ENCODE measurements at places on chromosomes 3 and 15. TPM values are rescaled to one million over a fixed set of nuclear protein-coding genes. Genes with fewer than 3 reads are reported as not detected.

Gene GPR149
- not detected for total RNA-seq

Gene CLDN16
- not detected for total RNA-seq

Gene GNAT1
- not detected for total RNA-seq

Gene CHRNA7
- 3.4 TPM for total RNA-seq

Gene FES
- total RNA-seq = 27.5 TPM

Gene MASP1
- 5.4 TPM for total RNA-seq

Gene SLC22A14
- not detected for total RNA-seq

Gene C2CD4A
- total RNA-seq = not detected

Gene RPL39L
- total RNA-seq = 7.5 TPM

Gene FSD2
- not detected for total RNA-seq

Gene CNTN4
- 2.8 TPM for total RNA-seq

Gene GPR62
- 0.25 TPM for total RNA-seq

Gene PPM1L
- 10.5 TPM for total RNA-seq

- no peak for DNase-seq
These were observed 11.5 kb upstream of the LMCD1 start for GRCh38 chr3:8490079-8490552.

- no peak for DNase-seq
These were observed 106.0 kb upstream of the LINGO1 start for GRCh38 chr15:77738441-77739302.

GRCh38 chr15:79051029-79051428, 39.6 kb downstream of the RASGRF1 start:
- DNase-seq = no peak

GRCh38 chr3:27431116-27431515, 53.1 kb downstream of the SLC4A7 start:
- DNase-seq = no peak

GRCh38 chr3:124363476-124363875, 366.8 kb upstream of the UMPS start:
- DNase-seq = no peak

- DNase-seq = no peak
These were observed 39.3 kb downstream of the FGF7 start for GRCh38 chr15:49462232-49462844.

- no peak for DNase-seq
These were observed 165.0 kb downstream of the FRMD5 start for GRCh38 chr15:44029940-44030568.

- DNase-seq = no peak
These were observed 65.5 kb upstream of the NR2F2 start for GRCh38 chr15:96264801-96265515.

GRCh38 chr3:107409365-107409764, 32.1 kb downstream of the CCDC54 start:
- DNase-seq = no peak

- DNase-seq = no peak
These were observed 15.6 kb downstream of the CPA3 start for GRCh38 chr3:148880681-148881080.

- no peak for DNase-seq
These were observed 332.3 kb downstream of the THSD4 start for GRCh38 chr15:71447328-71448250.

DNA sequence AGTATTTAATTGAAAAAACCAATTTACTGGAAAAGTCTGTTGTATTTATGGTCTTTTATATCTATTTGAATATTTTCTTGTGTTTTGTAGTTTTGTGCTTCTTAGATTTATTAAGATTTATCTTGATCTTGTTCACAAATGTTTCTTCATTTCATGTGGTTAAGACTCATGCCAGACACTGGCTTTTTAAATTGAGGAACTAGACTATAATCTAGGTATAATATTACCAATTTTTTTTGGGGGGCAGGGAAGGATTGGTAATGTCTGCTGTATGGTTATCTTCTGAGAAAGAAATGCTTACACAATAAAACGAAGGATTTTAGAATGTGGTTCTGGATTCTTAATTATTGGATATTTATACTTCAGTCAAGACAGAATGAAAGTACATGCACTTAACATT, 24.9 kb downstream of the AP4E1 start:
- DNase-seq = no peak

DNA sequence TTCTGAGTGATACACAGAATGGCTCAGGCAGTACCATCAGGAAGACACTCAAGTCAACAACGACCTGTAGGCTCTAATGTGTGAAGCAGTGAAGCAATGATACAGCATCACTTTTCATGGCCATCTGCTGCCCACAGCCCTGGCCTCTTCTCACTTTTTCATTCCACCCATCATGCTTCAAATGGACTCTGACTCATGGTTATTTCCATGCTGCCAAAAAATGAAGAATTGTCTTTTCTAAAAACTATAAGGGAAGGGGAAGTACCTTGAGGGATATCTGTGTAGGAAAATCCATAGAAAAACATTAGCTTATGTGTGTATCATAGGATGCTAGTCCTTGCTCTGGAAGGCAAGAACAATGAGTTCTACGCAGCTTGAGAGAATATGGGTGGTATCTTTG, 11.5 kb downstream of the HGD start:
- no peak for DNase-seq

- DNase-seq = no peak
These were observed 1441.5 kb downstream of the OTOL1 start for GRCh38 chr3:162938083-162938482.

- no peak for DNase-seq
These were observed 422.0 kb downstream of the SOX2 start for GRCh38 chr3:182133752-182134151.

- DNase-seq = no peak
These were observed 522.5 kb upstream of the AGTR1 start for GRCh38 chr3:148175214-148175613.

- DNase-seq = no peak
These were observed 122.6 kb upstream of the CCNL1 start for GRCh38 chr3:157282261-157283191.

- no peak for DNase-seq
These were observed 5.3 kb downstream of the LRRC15 start for GRCh38 chr3:194364314-194364651.

- no peak for DNase-seq
These were observed 61.9 kb upstream of the CDAN1 start for GRCh38 chr15:42798802-42799201.

- DNase-seq = no peak
These were observed 38.9 kb downstream of the MDFIC2 start for GRCh38 chr3:70273492-70273891.

DNA sequence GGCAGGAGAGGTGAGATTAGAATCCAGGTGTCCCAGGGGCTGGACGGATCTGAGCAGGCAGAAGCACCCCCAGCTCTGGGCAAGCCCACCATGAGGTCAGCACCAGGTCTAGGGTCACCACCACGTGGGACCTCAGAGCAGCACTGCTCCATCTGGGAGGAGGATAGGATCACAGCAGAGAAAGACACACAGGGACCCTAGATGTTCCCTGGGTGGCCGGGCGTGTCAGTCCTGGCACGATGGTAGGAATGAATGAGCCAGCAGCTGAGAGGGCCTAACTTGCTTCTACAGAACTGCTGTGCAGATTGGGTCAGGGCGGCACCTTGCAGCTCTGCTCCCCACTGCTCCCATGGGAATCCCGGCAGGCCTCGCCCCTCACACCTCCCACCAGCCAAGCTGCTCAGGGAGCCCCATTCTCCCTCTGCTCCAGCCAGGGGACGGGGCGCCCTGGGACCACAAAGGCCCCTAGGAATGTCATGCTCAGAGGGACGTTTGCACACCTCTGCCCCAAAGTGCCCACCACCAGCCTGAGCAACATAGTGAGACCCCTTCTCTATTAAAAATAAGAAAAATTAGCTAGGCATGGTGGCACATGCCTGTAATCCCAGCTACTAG, 66.3 kb downstream of the ZNF445 start:
- no peak for DNase-seq

DNA sequence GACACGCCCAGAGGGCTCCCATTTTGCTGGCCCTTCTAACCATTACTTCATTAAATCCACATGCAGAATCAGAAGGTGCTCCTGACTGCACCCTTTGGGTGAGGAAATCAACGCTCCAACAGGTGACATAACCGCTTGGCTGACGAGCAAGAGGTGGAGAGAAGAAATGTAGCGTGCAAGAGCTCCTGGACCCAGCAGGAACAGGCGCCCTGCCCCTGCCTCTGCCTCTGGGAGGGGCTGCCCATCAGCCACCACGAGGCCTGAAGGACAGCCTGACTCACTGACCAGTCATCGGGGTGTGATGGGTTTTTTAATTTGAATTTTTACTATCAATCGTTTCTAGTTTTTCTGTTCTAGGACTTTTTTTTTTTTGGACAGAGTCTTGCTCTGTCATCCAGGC, 218.2 kb downstream of the ADAMTS17 start:
- no peak for DNase-seq

DNA sequence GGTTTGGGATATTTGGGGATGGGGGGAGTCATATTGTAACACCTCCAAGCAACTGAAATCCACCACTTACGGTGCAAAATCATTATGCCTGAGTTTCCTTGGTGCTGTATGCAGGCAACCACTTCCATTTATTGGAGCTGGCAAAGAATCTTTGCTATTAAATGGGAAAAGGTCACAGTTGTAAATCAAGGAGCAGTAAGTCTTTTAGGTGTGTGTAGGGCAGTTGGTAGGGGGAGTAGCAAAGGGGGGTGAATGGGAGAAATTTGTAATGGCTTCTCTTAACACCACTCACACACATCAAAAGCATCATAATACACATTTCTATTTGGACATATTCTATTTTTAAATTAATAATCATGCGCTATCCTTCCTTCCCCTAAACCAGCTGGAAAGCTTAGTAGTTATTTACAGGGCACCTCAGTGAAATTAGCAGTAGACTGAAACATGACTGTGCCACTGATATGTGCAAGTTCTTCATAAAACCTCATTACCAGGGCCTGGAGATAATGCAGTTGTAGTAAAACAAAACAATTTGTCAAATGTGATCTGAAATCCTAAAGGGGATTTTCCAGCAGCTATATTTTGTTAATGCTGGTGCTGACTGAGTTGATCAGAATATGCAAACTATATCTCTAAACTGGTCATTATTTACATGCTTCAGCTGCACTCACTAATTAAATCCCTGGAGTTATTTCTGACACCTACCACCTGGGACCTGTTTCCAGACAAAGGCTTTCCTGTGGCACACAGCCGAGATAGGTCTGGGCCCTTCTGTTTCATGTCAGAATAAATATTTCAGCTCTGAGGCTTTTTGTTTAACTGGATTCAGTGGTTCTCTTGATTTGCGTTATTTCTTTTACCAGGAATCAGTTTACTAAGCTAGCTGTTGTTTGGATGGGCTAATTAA, 90.1 kb downstream of the B3GALNT1 start:
- no peak for DNase-seq

GRCh38 chr3:50392101-50392715, 32.9 kb upstream of the TMEM115 start:
- DNase-seq = no peak

- DNase-seq = no peak
These were observed 53.5 kb downstream of the TLNRD1 start for GRCh38 chr15:81054236-81054635.

GRCh38 chr3:45605534-45605933, 11.0 kb downstream of the LIMD1 start:
- no peak for DNase-seq

GRCh38 chr3:157414861-157415260, 21.8 kb upstream of the PTX3 start:
- DNase-seq = no peak

DNA sequence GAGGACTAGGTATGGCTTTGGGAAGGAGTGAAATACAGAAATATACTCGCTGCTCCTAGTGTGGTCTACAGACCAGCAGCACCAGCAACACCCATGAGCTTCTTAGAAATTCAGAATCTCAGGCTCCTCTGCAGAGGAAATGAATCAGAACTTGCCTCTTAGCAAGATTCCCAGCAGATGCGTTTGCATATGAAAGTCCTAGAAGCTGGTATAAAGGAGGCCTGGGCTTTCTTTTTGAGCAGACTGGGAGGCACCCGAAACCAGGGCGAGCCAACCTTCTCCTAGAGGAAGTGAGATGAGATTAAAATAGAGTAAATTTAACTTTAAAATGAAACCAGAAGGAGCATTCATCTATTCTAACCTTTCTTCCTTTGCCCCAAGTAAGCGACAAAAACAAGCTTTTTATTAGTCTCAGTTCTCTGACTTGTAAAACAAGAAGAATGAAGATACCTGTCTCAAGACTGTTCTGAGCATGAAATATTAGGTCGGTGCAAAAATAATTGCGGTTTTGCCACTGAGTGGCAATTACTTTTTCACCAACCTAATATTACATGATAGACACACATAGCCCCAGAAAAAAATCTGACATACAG, 140.0 kb downstream of the PDZRN3 start:
- no peak for DNase-seq

DNA sequence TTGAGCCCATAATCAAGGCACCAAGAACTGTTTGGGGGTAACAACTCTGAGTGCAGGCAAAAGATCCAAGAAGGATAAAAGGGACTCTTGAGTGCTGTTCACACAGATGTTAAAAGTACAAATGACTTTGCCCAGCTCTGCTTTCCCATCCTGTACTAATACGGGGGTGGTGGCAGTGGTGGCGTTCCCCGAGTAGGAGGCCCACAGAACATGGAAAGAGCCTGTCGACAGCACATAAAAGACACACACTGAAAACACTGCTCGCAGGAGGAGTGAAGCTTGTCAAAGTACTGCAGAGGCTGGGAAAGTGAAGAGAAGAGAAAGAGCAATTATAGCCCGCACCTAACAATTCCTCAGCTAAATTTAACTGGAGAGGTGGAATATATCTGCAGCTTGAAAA, 40.9 kb downstream of the HACD2 start:
- DNase-seq = no peak

DNA sequence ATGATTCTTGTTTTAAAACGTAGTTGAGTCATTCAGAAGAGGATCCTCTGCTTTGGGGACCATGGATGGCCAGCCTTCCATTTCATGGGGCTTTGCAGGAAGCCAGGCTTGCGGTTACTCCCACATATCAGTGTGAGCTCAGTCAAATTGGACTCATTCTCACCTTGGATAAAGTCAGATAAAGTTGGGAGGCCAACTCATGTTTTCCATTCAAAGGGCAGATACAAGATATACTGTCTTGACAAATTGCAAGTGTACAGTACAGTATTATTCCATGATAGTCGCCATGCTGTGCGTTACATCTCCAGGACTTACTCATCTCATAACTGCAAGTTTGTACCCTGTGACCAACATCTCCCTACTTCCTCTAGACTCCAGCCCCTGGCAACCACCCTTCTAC, 25.5 kb upstream of the B3GNT5 start:
- no peak for DNase-seq

DNA sequence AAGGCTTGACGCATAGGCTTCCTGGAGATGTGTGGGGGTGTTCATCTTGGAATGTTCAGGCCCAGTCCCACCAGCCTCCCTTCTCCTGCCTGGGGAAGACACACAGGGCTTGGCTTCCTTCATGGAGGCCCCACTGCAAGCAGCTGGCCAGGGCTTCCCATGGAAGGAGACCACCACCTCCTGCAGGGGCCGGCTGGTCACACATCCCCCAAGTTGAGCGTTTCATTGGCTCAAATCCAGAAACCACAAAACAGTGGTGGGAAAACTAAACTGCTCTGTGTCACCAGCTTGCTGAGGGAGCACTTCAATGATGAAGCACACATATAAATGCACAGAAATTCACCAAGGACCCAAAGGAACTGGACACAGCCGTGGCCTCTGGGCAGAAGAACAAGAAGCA, 8.3 kb downstream of the IQSEC1 start:
- no peak for DNase-seq
